HT1080 (cell line): ENCODE measurements at places on chromosomes 4 and X. TPM values are rescaled to one million over a fixed set of nuclear protein-coding genes. Genes with fewer than 3 reads are reported as not detected.

The ABHD18 gene
- total RNA-seq = 4.9 and 5.1 TPM in 2 replicates

The SSX4B gene
- 0.27 TPM in 1 of 2 replicates, not detected in the other for total RNA-seq

The KLB gene
- total RNA-seq = not detected in 2 replicates

The SYTL4 gene
- 7.1 and 11.3 TPM in 2 replicates for total RNA-seq

The SMIM31 gene
- total RNA-seq = not detected in 2 replicates

The DGKK gene
- not detected in 2 replicates for total RNA-seq

The KCTD8 gene
- 0.23 and 0.64 TPM in 2 replicates for total RNA-seq

The GAGE12F gene
- total RNA-seq = not detected in 2 replicates

The TGIF2LX gene
- total RNA-seq = not detected in 2 replicates

The TLR2 gene
- total RNA-seq = not detected in 2 replicates

The HTN3 gene
- 0.80 and 1.1 TPM in 2 replicates for total RNA-seq

The ACE2 gene
- not detected in 2 replicates for total RNA-seq

The TNMD gene
- total RNA-seq = not detected in 2 replicates

The CISD2 gene
- 51.3 and 67.5 TPM in 2 replicates for total RNA-seq

The BEX2 gene
- total RNA-seq = 2.0 and 2.9 TPM in 2 replicates

The PTPN13 gene
- total RNA-seq = 7.9 and 12.0 TPM in 2 replicates

The GPRIN3 gene
- total RNA-seq = 0.30 and 0.40 TPM in 2 replicates

The MAGEA9B gene
- total RNA-seq = 0.50 and 0.93 TPM in 2 replicates

The NSUN7 gene
- not detected in 2 replicates for total RNA-seq

The FAM149A gene
- total RNA-seq = 1.5 TPM in 2 replicates

The FAM241A gene
- total RNA-seq = 3.6 and 4.8 TPM in 2 replicates

The TAF7L gene
- total RNA-seq = not detected in 2 replicates

The TMEM164 gene
- total RNA-seq = 18.8 and 26.7 TPM in 2 replicates

The BRS3 gene
- total RNA-seq = not detected in 2 replicates

The RHOXF2B gene
- not detected in 2 replicates for total RNA-seq

The CLDN34 gene
- not detected in 2 replicates for total RNA-seq

The GPRASP3 gene
- 0.40 and 0.71 TPM in 2 replicates for total RNA-seq
